ENCODE measurements at places on chromosomes 2 and 18.

DNA sequence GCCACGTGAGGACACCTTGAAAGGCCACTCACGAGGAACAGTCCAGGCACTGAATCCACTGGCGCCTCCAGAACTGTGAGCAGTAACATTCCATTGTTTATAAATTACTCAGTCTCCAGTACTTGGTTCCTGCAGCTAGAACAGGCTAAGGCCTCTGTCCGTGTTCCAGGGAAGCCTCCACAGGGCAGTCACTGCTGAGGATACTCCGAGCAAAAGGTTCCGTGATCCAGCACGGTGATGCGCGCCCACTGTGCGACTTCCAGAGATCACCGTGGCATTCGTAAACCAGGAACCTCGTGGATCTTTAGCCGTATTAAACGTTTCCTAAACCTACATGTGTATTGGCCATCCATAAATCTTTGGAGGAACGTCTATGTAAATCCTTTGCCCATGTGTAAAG is 51.5 kb upstream of the SALL3 start:
- DNase-seq: no peak

DNA sequence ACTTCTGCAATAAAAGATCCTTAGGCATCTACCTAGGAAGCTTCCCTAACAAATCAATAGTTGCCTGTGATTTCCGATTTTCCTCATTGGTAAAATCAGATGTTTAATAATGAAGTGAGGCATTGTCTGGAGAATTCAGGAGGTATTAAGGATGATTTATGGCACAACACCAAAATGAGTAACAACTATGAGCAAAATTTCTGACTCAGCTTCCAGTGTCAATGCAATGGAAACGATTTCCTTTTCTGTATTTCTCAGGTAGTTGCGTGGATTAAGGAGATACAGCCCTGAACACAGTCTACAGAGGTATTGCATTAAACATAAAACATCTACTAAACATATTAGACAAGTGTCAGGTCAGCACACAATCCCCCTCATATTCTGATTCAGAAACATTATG is 99.5 kb downstream of the EPB41L3 start:
- no peak for DNase-seq

DNA sequence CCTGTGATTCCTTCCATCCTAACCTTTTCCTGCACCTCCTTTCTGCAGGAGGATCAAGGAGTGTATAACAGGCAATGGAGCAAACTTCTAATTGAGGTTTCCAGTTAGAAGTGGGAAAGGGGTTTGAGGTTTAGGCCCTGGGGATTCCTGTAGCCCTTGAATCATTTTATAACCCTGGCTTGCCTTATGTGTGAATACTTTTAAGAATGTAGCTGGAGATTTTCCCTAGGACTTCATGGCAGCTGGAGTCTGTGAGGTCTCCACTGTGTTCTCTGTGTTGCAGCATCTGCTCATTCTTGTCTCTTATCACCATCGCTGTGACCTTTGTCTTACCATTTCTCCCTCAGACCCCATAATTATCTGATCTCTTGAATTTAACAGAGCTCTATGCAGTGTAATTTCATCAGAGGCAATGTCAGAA is 370.2 kb upstream of the SLC14A2 start:
- no peak for DNase-seq

DNA sequence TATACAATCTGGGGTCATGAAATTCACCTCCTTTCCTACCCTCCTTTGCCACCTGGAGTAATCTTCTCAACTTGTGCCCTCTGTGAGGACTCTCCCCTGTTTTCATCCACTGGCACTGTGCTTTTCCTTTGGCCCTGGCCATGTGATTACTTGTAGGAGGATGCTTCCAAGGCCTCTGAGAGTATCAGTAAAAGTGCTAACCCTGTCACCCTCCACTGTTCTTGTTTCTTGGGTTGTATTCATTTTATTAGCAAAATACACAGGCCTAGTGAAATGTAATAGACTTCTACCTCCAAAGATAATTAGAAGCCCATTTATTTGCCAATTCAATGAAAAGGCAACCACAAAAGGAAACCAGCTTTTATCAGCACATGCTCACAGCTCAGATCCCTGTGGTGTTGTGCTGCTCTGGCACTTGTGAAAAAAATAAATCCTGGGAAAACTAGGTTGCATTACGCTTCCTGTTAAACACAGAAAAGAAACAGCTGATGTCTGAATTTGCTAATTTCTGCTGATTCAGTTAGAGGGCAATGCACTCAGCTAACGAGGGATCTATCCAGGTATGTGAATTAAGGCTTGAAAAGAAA is 357.5 kb upstream of the ETAA1 start:
- no peak for DNase-seq

DNA sequence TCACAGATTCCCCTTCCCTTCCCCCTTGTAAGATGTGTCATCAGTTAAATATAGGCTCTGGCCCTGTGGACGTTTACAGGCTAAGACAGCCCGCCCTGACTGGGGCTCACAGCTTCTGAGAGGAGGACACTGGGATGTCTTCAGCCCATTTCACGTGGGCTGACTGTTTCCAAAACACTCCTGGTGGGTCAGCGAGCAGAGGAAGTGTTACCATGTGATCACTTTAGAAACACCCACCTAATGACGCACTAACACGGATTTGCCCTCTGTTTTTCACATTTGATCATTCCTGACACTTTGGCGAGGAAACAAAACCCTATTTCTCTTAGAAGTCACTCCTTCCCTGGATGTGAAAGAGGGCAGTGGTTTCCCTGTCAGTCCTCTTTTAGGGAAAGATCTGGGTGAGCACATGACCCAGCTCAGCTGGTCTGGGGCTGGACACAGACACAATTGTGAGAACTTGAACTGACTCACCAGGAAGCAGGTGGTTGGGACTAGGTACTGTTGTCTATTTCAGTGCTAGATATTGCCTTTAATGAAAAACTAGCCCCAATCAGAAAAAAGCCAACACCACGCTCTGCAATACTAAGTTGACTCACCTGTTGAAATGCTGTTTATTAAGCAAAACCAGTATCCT is 38.8 kb downstream of the BMP10 start:
- DNase-seq: no peak

DNA sequence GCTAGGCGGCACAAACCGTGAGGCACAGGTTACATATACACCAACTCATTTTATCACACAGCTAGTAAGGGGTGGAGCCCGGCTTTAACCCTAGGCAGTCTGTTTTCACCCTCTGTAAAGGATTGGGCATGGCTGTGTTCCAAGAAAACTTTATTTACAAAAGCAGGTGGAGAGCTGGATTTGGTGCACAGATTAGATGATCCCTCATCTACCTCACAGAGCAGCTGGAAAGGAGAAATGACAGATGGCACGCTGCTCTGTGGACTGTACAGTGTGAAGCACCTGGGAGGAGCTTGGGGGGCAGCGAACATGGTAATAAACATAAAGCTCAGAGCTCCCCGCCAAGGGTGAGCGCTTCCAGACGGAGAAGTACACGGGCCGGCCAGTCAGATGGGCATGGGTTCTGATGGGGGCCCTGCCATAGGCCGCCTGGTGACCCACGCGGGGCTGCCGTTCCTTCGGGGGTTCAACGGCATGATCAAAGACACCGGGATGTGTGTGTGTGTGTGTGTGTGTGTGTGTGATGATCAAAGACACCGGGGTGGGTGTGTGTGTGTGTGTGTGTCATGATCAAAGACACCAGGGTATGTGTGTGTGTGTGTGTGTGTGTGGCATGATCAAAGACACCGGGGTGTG is 862 bp upstream of the TMEM177 start:
- DNase-seq: no peak

DNA sequence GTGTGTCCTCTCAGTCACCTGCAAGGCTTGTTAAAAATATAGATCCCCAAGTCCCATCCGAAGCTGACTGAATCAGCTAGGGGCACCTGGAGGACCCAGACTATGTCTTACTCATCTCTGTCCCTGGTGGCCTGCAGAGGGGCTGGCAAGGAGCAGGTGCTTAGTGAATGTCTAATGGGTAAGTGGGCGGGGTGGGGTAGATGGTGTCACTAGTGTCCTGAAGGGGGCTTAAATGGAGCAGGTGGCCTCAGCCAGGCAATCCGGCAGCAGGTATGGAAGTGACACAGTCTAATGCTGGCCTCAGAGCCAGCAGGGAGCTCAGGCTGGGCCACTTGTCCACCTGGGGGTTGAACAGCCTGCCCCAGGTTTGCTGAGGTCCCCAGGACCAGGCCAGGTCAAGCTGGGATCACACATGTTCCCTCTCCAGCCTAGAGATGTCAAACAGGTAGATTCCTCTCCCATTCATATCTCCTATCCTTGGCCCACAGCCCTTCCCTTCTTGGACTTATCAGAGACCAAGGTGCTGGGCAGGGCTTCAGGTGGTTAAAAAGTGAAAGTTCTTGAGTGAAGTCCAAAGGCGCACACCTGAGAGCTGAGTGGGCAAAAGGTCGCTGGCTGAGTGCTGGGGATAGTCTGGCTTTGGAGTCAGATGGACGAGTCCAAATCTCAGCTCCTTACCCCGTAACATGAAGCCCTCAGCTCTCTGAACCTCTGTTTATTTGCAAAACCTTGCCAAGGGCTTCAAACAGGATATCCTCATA is 1.7 kb downstream of the STEAP3 start:
- no peak for DNase-seq

DNA sequence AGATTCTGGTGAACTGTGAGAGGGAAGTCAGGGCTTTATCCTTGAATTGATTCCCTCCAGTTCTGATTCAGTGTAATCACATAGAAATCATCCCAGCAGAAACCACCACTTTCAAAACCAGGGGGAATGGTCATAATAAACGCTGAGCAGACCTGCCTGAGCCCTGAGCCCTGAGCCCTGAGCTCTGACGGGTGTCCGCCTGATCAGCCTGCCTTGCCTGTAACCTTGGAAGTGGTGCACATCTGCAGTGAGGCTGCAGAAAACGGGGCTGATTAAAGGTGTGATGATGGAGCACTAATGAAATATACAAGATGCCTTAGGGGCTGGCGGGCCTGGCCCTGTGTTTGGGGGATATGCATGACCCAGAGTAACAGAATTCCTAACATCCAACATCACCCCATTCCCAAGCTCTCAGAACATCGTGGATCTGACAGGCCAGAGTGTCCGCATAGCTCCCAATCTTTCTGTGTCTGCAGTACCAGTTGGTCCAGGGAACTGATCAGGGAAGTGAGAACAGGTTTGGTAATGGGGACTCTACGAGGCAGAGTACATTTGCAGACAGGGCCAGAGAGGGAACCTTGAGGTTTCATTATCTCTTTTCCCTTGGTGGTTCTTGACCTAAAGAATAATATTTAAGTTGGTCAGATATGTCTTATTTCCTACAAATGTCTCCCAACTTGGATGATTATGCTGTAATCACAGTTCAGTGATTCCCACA is 37.8 kb downstream of the KCTD18 start:
- DNase-seq: no peak
